Spinal cord (tissue), 10 donors: ENCODE measurements at places on chromosomes 3 and 15. TPM values are rescaled to one million over a fixed set of nuclear protein-coding genes. Genes with fewer than 3 reads are reported as not detected.

SI gene
- total RNA-seq = 0.10 TPM

SV2B gene
- total RNA-seq = 31.0 TPM

ITIH3 gene
- 2.0 TPM for total RNA-seq

GHRL gene
- total RNA-seq = not detected

LEO1 gene
- 29.7 TPM for total RNA-seq

FANCD2OS gene
- total RNA-seq = not detected

CP gene
- total RNA-seq = 48.7 TPM

SLC9C1 gene
- total RNA-seq = 0.50 TPM

EIF2B5 gene
- 38.3 TPM for total RNA-seq

GRCh38 chr3:97820780-97821179 lies 1.0 kb upstream of the CRYBG3 start:
- H3K4me1 ChIP-seq = peaks cover 13% of the 10 kb centered on the region
- H3K27ac ChIP-seq = no peak overlapping the region
- peak overlapping the region; percentile 78 for H3K4me3 ChIP-seq
- DNase-seq = no peak
- no peaks in the 10 kb centered on the region for H3K36me3 ChIP-seq
- H3K27me3 ChIP-seq = peaks cover 6% of the 10 kb centered on the region

- H3K4me1 ChIP-seq = no peaks in the 10 kb centered on the region
- DNase-seq = no peak
- H3K36me3 ChIP-seq = no peaks in the 10 kb centered on the region
- no peak overlapping the region for H3K27ac ChIP-seq
- no peak overlapping the region for H3K4me3 ChIP-seq
- no peaks in the 10 kb centered on the region for H3K27me3 ChIP-seq
These were observed 106.2 kb upstream of the UBE3A start for GRCh38 chr15:25545017-25545416.

GRCh38 chr3:188752850-188753249 lies 418.9 kb upstream of the TPRG1 start:
- H3K36me3 ChIP-seq = no peaks in the 10 kb centered on the region
- H3K4me1 ChIP-seq = no peaks in the 10 kb centered on the region
- H3K27ac ChIP-seq = no peak overlapping the region
- H3K4me3 ChIP-seq = no peak overlapping the region

DNA sequence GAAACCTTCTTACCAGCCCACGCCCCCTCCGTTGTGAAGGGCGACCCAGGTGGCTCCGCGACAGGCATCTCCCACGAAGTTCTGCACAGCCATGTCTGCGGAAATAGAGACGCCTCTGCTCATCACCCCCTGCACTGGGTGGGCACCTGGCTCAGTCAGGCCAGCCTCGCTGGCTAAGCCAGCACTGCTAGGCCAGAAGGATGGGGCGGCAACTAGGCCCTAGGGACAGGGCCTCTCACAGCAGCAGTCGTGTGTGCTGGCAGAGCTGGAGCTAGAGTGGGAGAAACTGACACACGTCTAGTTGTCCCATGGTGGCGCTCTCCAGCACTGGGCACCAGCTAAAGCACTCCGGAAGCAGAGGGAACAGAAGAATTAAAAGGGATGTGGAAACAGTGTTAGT lies 12.5 kb upstream of the ZXDC start:
- H3K4me3 ChIP-seq = no peak overlapping the region
- no peaks in the 10 kb centered on the region for H3K27me3 ChIP-seq
- H3K4me1 ChIP-seq = peaks cover 15% of the 10 kb centered on the region
- H3K36me3 ChIP-seq = no peaks in the 10 kb centered on the region
- no peak overlapping the region for H3K27ac ChIP-seq

GRCh38 chr3:172564499-172564898 lies 41.3 kb upstream of the TNFSF10 start:
- H3K4me1 ChIP-seq = no peaks in the 10 kb centered on the region
- no peak overlapping the region for H3K27ac ChIP-seq
- H3K36me3 ChIP-seq = no peaks in the 10 kb centered on the region
- DNase-seq = no peak
- no peaks in the 10 kb centered on the region for H3K27me3 ChIP-seq
- no peak overlapping the region for H3K4me3 ChIP-seq

DNA sequence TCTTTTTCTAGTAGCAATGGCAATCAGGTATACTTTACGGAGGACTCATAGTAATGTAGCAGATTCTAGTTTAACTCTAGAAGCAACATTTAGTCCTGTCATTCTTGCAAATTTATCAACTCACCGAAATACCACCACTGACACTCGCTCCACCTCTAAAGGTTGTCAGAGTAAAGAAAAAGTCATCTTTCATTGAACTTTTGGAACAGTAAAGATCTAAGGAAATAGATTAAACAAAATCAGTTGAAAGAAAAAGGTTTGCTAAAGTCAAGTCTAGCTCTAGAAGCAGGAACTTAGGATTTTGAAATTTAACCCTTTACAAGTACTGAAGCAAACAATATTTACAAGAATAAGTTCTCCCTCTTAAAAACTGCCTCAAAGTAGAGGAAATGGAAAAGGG lies 8.7 kb downstream of the ATP8B4 start:
- H3K4me3 ChIP-seq = no peak overlapping the region
- no peak overlapping the region for H3K27ac ChIP-seq
- no peak for DNase-seq
- no peaks in the 10 kb centered on the region for H3K27me3 ChIP-seq
- no peaks in the 10 kb centered on the region for H3K36me3 ChIP-seq
- no peaks in the 10 kb centered on the region for H3K4me1 ChIP-seq

GRCh38 chr15:70210076-70210475 lies 112.4 kb upstream of the TLE3 start:
- H3K27ac ChIP-seq = no peak overlapping the region
- H3K4me3 ChIP-seq = no peak overlapping the region
- no peak for DNase-seq
- H3K36me3 ChIP-seq = no peaks in the 10 kb centered on the region

DNA sequence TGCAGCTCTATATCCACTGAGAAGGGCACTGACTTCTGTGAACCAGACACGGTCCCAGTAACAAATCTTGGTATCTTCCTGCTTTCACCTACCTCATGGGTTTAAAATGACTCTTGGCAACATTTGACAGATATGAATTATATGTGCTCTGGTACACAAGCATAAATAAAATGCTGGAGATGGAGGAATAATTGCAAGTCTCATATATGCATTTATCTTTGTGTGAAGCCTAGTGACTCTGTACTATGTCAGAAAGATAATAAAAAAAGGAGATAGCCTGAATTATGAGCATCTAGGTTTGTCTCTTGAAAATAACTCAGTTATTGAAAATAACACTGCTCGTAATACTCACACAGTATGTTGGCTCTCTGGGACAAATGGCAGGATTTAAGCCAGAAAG lies 167.1 kb upstream of the CRBN start:
- H3K36me3 ChIP-seq = no peaks in the 10 kb centered on the region
- DNase-seq = no peak
- H3K4me3 ChIP-seq = no peak overlapping the region
- H3K27ac ChIP-seq = no peak overlapping the region
- H3K27me3 ChIP-seq = no peaks in the 10 kb centered on the region

DNA sequence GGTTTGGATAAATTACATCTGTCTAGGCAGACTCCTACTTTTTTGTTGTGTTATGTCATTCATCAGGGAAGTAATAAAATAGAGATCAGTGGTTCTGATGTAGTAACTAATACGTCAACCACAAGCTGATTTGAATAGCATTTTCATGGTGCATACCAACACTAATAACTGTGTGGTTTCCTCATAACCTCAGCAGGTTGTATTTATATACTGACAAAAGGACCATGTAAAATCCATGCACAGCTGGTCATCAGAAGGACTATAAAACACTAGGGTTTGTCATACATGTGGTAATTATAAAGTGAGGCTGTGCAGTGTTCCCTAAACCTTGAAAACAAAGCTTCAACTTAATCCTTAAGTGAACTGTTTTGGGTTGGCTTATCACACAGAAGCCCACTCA lies 216.8 kb upstream of the RBMS3 start:
- H3K27ac ChIP-seq = no peak overlapping the region
- H3K27me3 ChIP-seq = no peaks in the 10 kb centered on the region
- H3K36me3 ChIP-seq = no peaks in the 10 kb centered on the region
- H3K4me1 ChIP-seq = peaks cover 4% of the 10 kb centered on the region
- DNase-seq = peak; percentile 54

DNA sequence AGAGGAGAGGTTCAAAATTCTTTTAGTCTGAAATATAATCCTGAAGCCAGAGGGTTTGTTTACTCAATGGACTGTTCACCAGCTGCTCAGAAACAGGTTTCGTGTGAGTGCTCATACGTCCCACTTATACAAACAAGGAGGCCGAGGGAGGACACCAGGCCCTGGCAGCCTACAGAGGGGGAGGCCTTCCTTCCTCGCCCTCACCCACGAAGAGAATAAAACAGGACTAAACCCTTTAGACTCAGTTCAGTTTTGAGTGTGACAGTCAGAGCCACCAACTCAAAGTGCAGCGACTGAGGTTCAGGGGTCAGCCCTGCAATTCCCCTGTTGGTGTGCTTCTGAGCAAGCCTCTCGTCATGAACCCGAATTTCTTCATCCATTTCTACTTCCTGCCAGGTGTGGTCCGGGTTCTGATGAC lies 17.3 kb downstream of the FAM174B start:
- peak overlapping the region; percentile 25 for H3K27ac ChIP-seq
- H3K27me3 ChIP-seq = no peaks in the 10 kb centered on the region
- H3K4me1 ChIP-seq = peaks cover 17% of the 10 kb centered on the region
- no peak for DNase-seq
- no peaks in the 10 kb centered on the region for H3K36me3 ChIP-seq

DNA sequence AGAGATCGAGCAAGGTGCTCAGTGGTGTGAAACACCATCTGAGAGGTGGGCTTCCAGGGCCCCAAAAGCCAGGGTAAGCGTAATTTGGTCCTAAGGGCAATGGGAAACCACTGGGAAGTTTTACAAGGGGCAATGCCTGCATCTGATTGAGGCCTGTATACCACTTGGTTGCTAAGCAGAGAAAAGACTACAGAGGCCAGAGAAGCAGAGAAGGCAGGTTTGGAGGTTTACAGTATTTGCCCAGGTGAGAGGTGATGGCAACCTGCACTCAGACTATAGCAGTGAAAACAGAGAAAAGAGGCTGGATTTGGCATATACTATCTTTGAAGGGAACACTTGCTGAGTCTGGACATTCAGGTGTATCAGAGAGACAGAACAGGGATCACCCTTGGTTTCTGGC lies 133.5 kb upstream of the FAM3D start:
- H3K27ac ChIP-seq = no peak overlapping the region
- no peaks in the 10 kb centered on the region for H3K36me3 ChIP-seq
- no peaks in the 10 kb centered on the region for H3K27me3 ChIP-seq
- H3K4me3 ChIP-seq = no peak overlapping the region
- no peaks in the 10 kb centered on the region for H3K4me1 ChIP-seq
- no peak for DNase-seq

DNA sequence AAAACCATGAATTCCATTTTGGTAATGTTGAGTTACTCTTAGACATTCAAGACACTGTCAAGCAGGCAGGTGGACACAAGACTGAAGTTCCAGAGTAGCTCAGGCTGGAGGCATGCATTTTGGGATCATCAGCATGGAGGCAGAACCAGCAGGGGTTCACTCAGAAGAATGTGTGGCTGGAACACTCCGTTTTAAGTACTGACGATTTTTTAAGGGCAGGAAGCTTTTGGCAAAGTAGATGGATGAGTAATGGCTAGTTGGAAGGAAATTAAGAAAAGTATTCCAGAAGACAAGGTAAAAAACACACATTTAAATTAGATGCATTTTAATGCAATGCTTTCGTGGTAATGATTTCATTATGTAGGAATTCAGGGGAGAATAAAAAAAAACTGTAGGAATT lies 420.4 kb downstream of the ROBO2 start:
- H3K4me3 ChIP-seq = no peak overlapping the region
- no peaks in the 10 kb centered on the region for H3K4me1 ChIP-seq
- H3K27ac ChIP-seq = no peak overlapping the region
- no peaks in the 10 kb centered on the region for H3K36me3 ChIP-seq
- no peaks in the 10 kb centered on the region for H3K27me3 ChIP-seq
- no peak for DNase-seq

GRCh38 chr3:76024640-76025039 lies 239.3 kb upstream of the ZNF717 start:
- H3K4me3 ChIP-seq = no peak overlapping the region
- no peaks in the 10 kb centered on the region for H3K4me1 ChIP-seq
- no peaks in the 10 kb centered on the region for H3K27me3 ChIP-seq
- peak; percentile 88 for DNase-seq

DNA sequence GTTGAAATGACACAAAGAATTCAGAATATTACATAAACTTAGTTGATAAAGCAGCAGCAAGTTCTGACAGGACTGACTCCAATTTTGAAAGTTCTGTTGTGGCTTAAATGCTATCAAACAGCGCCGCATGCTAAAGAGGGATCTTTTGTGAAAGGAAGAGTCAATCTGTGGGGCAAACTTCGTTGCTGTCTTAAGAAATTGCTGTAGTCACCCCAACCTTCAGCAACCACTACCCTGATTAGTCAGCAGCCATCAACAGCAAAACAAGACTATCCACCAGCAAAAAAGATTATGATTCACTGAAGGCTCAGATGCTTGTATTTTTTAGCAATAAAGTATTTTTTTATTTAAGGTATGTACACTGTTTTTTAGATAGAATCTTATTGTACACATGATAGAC lies 14.2 kb downstream of the CRBN start:
- DNase-seq = no peak
- H3K4me1 ChIP-seq = no peaks in the 10 kb centered on the region
- no peak overlapping the region for H3K4me3 ChIP-seq
- no peaks in the 10 kb centered on the region for H3K27me3 ChIP-seq
- peaks cover 9% of the 10 kb centered on the region for H3K36me3 ChIP-seq
- no peak overlapping the region for H3K27ac ChIP-seq

DNA sequence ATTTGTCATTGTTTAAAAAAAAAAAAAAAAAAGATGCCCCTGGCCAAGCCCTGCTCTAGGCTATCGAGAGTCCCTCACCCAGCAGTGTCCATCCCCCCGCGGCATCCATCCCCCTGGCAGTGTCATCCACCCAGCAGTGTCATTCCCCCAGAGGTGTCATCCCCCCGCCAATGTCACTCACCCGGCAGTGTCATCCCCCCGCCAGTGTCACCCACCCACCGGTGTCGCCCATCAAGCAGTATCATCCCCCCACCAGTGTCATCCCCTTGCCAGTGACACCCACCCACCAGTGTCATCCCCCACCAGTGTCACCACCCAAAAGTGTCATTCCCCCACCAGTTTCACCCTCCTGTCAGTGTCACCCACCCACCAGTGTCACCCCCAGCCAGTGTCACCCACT lies 99.3 kb upstream of the PRR20G start:
- no peak overlapping the region for H3K4me3 ChIP-seq
- DNase-seq = no peak
- H3K4me1 ChIP-seq = peaks cover 15% of the 10 kb centered on the region
- no peak overlapping the region for H3K27ac ChIP-seq
